ENCODE measurements at places on chromosomes 6 and 20. TPM values are rescaled to one million over a fixed set of nuclear protein-coding genes. Genes with fewer than 3 reads are reported as not detected.

TFAP2D gene
- total RNA-seq = not detected

OPRM1 gene
- not detected for total RNA-seq

PPP1R3G gene
- total RNA-seq = not detected

LPA gene
- total RNA-seq = not detected

LST1 gene
- 1.6 TPM for total RNA-seq

SLA2 gene
- total RNA-seq = not detected

SPATS1 gene
- total RNA-seq = not detected

DEFB124 gene
- not detected for total RNA-seq

DNA sequence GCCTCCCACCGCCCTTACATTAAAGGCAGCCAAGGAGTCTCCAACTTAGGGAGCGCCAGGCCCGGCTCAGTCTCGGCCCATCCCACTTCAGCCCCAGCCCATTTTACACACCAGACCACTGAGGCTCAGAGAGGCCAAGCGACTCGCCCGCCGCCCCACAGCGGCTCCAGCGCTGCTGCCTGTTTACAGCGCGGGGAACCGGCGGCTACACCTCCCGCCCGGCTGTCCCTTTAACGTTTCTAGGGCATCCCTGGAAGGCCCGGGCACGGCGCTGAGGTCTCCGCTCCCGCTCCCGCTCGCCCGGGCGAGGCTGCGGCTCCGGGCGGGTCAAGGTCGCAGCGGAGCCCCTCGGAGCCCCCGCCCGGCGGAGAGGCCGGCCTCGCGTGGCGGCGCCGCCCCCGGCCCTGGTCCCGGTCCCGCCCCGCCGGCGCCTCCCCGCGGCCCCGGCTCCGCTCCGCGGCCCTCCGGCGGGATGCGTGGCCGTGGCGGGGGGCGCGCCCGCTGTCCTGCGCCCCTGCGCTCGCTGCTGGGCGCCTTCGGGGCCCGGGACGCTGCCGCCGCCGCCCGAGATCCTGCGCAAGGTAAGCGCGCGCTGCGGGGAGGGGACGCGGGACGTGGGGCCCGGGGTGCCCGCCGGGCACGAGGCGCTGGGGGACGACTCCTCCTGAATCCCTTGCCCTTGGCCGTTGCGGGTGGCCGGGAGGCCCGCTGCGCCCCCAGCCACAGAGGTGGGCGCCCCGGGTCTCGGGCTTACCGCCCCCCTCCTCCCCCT is 27.1 kb upstream of the PHACTR3 start:
- no peak for DNase-seq

GRCh38 chr6:168171673-168172353 is 92.8 kb upstream of the FRMD1 start:
- DNase-seq = no peak

GRCh38 chr20:62595069-62595468 is 47.2 kb upstream of the SLCO4A1 start:
- DNase-seq = no peak

- no peak for DNase-seq
Observed at GRCh38 chr20:35839904-35840303, 68.1 kb downstream of the PHF20 start.

DNA sequence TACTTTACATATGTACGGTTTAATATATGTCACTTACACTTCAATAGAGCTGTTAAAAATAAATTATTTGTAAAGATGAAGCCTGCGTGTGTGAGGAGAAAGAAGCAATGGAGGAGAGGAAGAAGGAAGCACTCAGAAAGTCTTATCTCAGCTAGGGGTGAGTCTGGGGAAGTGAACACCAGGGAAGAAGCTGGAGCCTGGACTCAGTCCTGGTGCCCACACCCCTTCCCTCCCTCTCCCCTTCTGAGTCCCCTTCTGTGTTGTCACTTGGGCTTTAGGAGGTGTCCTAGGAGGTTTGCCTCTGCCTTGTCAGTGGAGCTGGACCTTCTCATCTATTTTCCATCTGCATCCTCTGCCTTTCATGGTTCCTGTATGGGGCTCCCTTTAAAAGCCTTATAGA is 1.9 kb downstream of the SIRPB2 start:
- DNase-seq = no peak

DNA sequence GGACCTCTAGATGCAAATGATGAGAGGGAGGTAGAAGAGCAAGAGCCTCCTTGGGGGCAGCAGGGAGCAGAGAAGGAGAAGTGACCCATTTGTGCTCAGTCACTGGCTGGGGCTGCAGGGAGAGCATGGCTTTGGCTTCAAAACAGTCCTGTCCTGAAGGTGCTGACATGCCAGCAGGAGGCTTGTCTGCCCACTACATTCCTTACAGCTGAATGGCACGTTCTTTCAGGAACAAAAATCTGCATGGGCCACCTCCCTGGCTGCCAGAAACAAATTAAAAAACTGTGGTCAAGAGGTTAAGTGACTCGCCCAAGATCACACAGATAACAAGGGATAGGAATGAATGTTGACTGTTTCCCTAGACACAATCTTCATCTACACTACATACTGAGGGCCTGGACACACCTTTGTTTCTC is 188.8 kb downstream of the HIVEP2 start:
- no peak for DNase-seq

GRCh38 chr20:21322083-21322710 is 19.1 kb downstream of the XRN2 start:
- DNase-seq = no peak

DNA sequence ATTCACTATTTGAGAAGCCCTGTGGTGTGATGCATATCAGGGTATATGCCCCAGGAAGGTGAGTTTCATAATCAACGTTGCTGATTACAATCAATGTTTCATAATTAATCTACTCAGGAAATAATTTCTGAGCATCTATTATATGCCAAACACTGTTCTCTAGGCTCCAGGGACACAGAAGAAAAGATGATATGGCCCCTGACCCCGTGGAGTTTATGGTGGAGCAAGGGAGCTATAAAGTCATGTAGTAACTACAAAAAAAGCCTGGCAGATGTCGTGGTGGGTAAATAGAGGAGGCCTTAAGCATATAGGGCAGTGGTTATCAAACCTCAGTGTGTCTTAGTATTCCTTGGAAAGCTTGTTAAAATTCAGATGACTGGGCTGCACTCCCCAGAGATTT is 40.1 kb upstream of the BCAS1 start:
- DNase-seq = no peak

DNA sequence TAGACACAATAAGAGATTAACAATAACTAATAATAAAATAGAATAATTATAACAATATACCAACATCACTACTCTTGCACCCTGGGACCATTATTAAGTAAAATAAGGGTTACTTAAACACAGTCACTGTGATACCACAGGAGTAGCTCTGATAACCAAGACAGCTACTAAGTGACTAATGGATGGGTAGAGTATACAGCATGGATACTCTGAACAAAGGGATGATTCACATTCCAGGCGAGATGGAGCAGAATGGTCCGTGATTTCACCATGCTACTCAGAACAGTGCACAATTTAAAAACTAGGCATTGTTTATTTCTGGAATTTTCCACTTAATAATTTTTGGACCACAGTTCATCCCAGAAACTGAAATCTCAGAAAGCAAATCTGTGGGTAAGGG is 80.0 kb upstream of the FUT9 start:
- DNase-seq = no peak

- no peak for DNase-seq
Observed at GRCh38 chr20:64209148-64209547, 44.9 kb downstream of the MYT1 start.

DNA sequence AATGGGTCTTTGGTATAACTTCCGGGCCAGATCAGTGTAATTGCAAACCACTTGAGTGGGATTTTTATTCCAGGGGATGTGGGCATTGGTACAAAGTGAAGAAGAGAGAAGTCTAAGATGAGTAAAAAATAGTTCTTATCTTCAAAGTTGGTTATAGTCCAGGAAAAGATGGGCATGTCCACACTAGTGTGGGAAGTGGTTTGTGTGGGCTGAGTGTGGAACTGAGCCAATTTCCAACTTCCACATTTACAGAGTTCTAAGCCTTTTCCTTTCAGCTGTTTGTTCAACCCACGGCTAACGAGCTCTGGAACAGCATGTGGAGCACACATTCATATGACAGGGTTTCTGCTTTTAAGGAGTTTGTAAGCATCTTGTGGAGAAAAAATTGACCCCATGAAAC is 72.3 kb upstream of the IFNGR1 start:
- peak; percentile 45 for DNase-seq

- no peak for DNase-seq
Observed at GRCh38 chr6:166467436-166468000, 84.8 kb upstream of the MPC1 start.

- peak; percentile 77 for DNase-seq
Observed at GRCh38 chr6:111663692-111664564, 58.2 kb upstream of the TRAF3IP2 start.

DNA sequence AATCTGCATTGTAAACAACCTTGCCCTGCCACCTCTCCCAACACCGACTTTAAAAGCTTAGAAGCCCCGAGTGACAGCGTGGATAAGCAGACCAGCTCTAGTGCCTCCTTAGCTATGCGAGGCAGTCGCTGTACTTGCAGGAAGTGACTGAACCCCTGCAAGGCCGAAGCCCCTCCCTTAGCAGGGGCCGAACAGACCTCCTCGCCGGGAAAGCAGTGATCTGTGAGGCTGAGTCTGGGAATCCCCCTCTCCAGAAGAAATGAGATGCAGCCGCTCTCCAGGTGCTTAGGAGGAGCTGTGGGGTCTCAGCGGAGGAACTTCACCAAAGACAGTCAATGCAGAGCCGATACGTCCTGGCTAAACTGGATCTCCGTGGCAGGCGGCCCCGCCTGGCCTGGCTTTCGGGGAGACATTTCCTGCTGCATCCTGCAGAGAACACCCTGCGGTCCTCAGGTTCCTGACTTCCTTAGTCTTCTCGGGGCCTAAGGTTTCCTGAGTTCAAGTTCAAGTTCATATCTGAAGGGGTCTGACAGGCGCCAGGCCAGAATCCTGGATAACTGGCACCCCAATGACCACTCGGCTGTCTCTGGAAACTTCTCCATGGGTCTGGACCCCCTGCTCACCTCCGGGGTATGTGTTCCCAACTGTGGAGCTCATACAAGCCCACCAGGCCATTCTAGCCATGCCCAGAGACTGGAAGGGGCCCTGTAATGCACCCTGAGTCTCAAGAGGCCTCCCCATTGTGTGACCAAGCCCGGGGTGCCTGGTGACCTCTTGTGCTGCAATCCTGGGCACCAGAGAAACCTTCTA is 20.4 kb upstream of the FRMD1 start:
- DNase-seq = no peak

DNA sequence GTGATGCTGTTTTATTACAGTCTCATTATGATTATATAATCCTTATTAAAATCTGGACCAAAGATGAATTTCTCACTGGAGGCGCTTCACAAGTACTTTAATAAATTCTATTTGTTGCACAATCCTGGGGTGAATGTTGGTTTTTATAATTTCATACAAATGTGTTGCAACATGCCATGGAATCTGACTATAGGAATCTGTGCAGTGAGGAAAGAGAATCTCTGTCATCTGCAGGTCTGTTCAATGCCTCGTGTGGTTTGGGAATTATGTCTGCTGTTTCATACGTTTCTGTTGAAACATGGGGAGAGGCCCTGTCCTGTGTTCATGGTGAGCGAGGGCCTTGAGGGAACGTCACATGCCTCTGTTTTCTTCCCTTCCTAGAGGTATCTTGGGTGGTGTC is 277.3 kb downstream of the CDH4 start:
- no peak for DNase-seq

DNA sequence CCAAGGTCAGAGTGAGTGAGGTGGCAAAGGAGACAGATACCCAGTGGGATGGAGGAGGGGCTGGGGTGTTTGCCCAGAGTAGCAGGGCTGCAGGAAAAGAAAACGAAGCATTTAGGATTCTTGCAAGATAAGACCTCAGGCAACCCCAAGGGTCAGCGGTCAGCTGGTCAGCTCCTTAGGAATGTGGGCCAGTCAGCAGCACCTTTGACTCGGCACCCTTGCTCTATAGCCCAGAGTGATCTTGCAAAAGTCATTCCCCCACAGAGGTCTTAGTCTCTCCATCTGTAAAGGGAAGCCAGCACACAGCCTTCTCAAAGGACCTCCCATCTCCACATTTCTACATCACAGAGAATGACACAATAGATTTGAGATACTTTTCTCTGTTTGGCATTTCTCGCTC is 56.7 kb downstream of the VEGFA start:
- no peak for DNase-seq

GRCh38 chr6:166450167-166450873 is 67.6 kb upstream of the MPC1 start:
- DNase-seq = no peak

DNA sequence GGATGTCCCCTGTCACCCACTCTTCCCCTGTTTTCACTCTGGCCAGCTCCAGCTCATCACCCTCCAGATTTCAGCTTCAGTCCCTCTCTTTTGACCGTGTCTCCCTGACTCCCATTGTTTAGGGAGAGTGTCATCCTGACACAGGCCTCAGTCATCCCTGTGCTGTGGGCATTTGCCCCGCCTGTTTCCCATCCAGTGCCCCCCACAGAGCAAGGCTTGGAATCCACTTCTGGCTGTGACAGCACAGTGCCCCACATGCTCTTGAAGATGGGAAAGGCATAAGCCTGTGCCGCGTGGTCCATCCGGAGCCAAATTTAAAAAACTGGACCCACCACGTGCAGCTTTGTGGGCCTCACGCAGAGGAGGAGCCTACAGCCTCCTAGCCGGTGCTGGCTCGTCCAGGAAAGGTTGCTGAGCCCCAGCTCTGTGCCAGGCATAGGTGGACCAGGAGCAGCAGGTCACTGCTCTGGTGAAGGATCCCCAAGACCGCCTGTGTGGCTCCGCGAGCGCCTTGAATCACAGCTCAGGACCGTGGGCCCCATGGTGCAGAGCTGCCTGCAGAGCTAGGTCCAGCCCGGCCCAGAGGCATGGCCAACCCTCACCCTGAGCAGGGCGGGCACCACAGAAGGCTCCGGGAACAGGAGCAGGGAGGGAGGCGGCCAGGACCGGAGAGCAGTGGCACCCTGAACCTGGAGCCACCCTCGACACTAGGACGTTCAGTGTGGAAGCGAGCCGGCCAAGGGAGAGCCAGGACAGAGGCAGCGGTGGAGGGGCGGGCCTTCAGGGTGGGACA is 172.8 kb downstream of the CDH4 start:
- no peak for DNase-seq

DNA sequence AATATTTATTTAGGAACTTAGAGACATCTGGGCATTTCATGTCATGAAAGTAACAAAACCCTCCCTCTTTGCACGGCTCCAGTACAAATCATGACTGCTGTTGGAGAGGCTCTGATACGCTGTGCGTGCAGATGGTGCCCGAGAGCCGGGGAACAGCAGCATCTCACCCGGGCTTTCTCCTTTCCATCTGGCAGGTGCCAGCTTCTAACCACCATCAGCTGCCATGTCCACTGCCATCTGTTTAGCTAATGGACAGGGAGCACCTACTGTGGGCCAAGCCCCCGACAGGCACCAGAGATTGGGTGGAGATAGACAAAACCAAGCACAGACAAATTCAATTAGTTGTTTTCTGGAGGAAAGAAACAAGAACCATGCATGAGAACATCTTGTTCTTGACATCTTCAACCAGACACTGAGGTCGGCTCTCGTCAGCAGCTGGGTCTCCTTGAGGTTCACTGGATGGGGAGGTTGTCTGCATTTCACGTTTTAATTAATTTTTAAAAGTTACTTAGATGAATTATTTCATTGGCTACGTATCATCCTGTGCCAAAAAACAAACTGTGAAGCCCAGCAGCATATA is 323.7 kb downstream of the THBS2 start:
- no peak for DNase-seq
